ENCODE measurements at places on chromosomes 3 and 15.

- no peak for DNase-seq
Observed at GRCh38 chr15:59523702-59524101, 85.7 kb downstream of the FAM81A start.

- DNase-seq, result no peak
Observed at GRCh38 chr3:134594331-134594741, 56.5 kb downstream of the KY start.

GRCh38 chr3:77188210-77188609, 148.3 kb downstream of the ROBO2 start:
- no peak for DNase-seq

- DNase-seq, result no peak
Observed at GRCh38 chr15:48717458-48717857, 71.9 kb upstream of the FBN1 start.

DNA sequence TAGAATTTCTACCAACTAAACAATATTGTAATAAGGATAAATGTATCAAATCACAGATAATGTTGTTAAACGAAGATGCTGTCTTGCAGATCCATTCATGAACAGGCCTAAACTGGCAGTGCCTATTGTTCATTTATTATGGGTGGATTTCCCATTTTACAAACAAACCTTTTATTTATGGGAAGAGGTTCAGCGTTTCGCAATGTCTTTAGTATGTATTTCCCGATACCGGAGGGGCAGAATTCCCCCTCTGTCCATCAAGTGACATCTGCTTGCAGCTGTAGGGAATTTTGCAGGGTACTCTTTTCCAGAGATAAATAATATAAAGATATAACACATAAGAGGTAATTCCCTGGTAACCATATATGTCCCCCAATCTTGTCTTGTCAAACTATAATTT, 5.7 kb downstream of the CEP19 start:
- DNase-seq, result no peak
